A549 treated with Mapracorat at 1 μM for 4 hours (cell line): ENCODE measurements at places on chromosomes 1 and 21. TPM values are rescaled to one million over a fixed set of nuclear protein-coding genes. Genes with fewer than 3 reads are reported as not detected.

The TMED5 gene
- 28.5 to 37.7 TPM (median 32.9 TPM) in 5 replicates for total RNA-seq

The TEKT2 gene
- not detected in 5 replicates for total RNA-seq

The TEDDM1 gene
- not detected in 5 replicates for total RNA-seq

The RCSD1 gene
- total RNA-seq, result 0.05 to 0.09 TPM (median 0.07 TPM) in 3 of 5 replicates, not detected in the others

The DIRAS3 gene
- total RNA-seq, result 0.92 to 1.5 TPM (median 1.3 TPM) in 5 replicates

The CCDC27 gene
- not detected in 5 replicates for total RNA-seq

The CYP4B1 gene
- 0.16 TPM in 1 of 5 replicates, not detected in the others for total RNA-seq

The GORAB gene
- total RNA-seq, result 5.8 to 7.7 TPM (median 6.4 TPM) in 5 replicates

The CELSR2 gene
- 3.3 to 5.5 TPM (median 5.1 TPM) in 5 replicates for total RNA-seq

The LHX8 gene
- 0.87 to 1.2 TPM (median 0.93 TPM) in 5 replicates for total RNA-seq

The KCNJ6 gene
- total RNA-seq, result 3.1 to 4.7 TPM (median 4.0 TPM) in 5 replicates

The CLCA4 gene
- total RNA-seq, result not detected in 5 replicates

The PARP1 gene
- 100 to 116 TPM (median 111 TPM) in 5 replicates for total RNA-seq

The CCDC190 gene
- total RNA-seq, result not detected in 5 replicates

The PLCH2 gene
- 0.15 to 0.53 TPM (median 0.30 TPM) in 5 replicates for total RNA-seq

The KRTAP13-2 gene
- not detected in 5 replicates for total RNA-seq

The NDC1 gene
- total RNA-seq, result 20.8 to 25.0 TPM (median 23.6 TPM) in 5 replicates

The CR2 gene
- total RNA-seq, result not detected in 5 replicates

The DNM3 gene
- total RNA-seq, result 0.48 to 0.97 TPM (median 0.60 TPM) in 5 replicates

The LCE2C gene
- not detected in 5 replicates for total RNA-seq

The IL20 gene
- not detected in 5 replicates for total RNA-seq

The TNFSF4 gene
- total RNA-seq, result 0.04 to 0.06 TPM in 2 of 5 replicates, not detected in the others

The USH2A gene
- total RNA-seq, result not detected in 5 replicates

The UQCRH gene
- total RNA-seq, result 385 to 553 TPM (median 399 TPM) in 5 replicates

The DIO1 gene
- total RNA-seq, result not detected in 5 replicates

The CASZ1 gene
- 1.6 to 2.8 TPM (median 1.9 TPM) in 5 replicates for total RNA-seq

The SELL gene
- total RNA-seq, result 0.13 to 0.65 TPM (median 0.19 TPM) in 4 of 5 replicates, not detected in the other

The GPR89B gene
- 3.3 to 6.3 TPM (median 4.2 TPM) in 5 replicates for total RNA-seq

The TM2D1 gene
- total RNA-seq, result 21.0 to 29.0 TPM (median 23.8 TPM) in 5 replicates

The AIDA gene
- 60.4 to 72.1 TPM (median 69.3 TPM) in 5 replicates for total RNA-seq

The OXCT2 gene
- 0.27 to 0.59 TPM (median 0.47 TPM) in 5 replicates for total RNA-seq

The PLEKHN1 gene
- 3.6 to 6.3 TPM (median 5.7 TPM) in 5 replicates for total RNA-seq

The EDN2 gene
- 27.8 to 36.9 TPM (median 34.3 TPM) in 5 replicates for total RNA-seq

The CATSPER4 gene
- total RNA-seq, result not detected in 5 replicates

The SPATA21 gene
- 0.07 to 0.22 TPM in 2 of 5 replicates, not detected in the others for total RNA-seq
